ENCODE measurements at places on chromosomes 3 and 15. TPM values are rescaled to one million over a fixed set of nuclear protein-coding genes. Genes with fewer than 3 reads are reported as not detected.

Gene ZNF639
- 36.8 TPM for polyA plus RNA-seq

Gene FMN1
- polyA plus RNA-seq, result 0.95 TPM

GRCh38 chr15:72994534-72995177, 57.6 kb upstream of the NEO1 start:
- DNase-seq, result no peak

GRCh38 chr3:49652903-49653415, 21.2 kb upstream of the APEH start:
- no peak for DNase-seq

Gene FOXB1
- 0.03 TPM for polyA plus RNA-seq

DNA sequence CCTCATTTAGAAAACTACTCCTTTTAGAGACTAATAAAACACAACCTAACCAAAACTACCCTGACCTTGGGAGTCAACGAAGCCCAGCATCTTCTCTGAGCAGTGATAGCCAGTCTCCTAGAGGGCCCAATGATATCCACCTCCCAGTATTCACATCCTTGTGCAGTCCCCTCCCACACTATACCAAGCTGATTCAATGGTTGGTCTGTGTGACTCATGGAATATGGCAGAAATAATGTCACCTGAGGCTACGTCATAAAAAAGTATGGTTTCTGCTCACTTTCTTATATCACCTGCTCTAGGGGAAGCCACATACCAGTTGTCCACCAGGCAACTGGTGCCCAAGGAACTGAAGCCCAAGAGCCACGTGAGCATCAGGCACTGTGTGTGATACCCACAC, 21.4 kb upstream of the USF3 start:
- DNase-seq, result no peak

GRCh38 chr3:34070831-34071585, 272.6 kb downstream of the PDCD6IP start:
- no peak for DNase-seq

Gene ARHGEF26
- 21.3 TPM for polyA plus RNA-seq

DNA sequence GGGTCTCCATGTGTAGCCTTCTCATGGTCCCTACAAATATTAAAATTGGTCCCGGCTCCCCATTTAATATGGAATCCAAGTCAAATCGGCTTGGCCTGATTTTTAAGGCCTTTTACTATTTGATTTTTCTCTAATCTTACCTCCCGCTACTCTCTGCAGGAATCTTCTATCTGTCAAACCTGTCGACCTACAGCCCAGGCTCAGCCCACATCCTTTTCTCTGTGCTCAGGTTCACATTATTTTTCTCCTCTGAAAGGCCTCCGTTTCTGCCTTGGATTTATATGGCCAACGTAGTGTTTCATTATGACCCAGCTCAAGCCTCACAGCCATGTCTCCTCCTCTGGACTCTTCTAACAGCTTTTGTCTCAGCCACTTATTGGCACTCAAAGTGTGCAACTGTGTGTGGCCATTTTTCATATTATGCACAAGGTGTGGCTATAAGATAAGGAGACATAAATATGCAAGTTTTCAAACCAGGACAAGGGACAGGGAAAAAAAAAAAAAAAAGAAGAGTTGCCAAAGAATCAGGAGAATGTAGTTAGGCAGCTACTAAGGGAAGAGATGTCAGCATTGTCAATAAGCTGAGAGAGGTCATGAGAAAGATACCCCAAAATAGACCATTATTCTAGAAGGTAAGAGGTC, 2.1 kb upstream of the GLCE start:
- no peak for DNase-seq

DNA sequence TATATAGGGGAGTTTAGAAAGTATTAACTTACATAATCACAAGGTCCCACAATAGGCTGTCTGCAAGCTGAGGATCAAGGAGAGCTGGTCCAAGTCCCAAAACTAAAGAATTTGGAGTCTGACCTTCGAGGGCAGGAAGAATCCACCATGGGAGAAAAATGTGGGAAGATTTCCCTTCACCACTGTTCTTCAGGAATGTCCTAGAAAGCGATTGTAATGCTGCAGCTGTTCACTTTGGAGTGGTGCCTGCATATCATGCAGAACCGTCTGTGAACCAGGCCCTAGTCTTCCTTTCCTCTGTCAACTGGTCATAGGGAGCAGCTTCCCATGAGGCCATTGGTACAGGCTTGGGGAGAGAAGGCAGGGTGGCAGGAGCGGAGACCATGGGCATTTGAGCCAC, 497.9 kb upstream of the ARPP21 start:
- no peak for DNase-seq

- DNase-seq, result no peak
Observed at GRCh38 chr3:158961911-158962310, 160.1 kb downstream of the MFSD1 start.

GRCh38 chr3:184546252-184546651, 15.3 kb upstream of the EPHB3 start:
- DNase-seq, result no peak

All from urinary bladder (tissue), 4 donors.